ENCODE measurements at places on chromosomes 3 and 15.

GRCh38 chr15:88118035-88118434, 138.5 kb downstream of the NTRK3 start:
- no peak for DNase-seq

GRCh38 chr3:141307351-141308059, 60.8 kb upstream of the ZBTB38 start:
- no peak for DNase-seq

GRCh38 chr3:88369337-88369736, 219.6 kb downstream of the C3orf38 start:
- no peak for DNase-seq

DNA sequence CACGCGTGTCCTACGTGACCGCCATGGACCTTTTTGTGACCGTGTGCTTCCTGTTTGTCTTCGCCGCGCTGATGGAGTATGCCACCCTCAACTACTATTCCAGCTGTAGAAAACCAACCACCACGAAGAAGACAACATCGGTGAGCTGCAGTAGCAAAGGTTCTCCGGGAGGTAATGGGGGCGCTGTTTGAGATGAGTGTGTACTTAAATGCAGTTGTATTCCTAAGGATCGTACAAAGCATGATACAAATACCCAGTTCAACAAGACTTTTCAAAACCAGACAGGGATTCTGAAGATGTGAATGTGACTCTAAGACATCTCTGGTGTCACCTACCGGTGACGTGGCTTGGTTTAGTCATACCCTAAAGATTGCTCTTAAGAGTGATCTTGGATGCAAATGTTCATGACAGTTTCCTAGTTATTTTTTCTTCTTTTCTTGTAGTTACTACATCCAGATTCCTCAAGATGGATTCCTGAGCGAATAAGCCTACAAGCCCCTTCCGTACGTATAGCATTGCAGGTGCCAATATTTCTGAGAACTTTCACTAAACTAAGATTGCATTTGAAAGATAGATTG, 556.6 kb downstream of the GABRG3 start:
- no peak for DNase-seq

DNA sequence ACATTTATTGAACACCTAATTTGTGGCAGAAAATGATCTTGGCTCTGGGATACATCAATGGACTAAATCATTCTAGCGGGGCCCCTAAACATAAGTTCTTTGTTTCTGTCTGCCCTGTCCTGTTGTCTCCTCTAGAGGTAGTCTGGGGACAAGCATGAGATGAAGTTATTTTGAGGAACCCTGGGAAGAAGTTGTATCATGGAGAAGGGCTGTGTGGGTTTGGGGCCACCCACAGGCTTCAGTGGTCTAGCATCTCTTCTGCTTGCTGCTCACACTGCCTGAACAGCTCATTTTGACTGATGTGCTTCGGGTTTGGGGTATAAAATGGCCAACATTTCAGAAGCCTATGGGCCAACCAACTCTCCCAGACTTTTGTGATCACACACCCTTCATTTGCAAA, 50.3 kb upstream of the OSBPL11 start:
- DNase-seq, result no peak

All from activated CD4-positive, alpha-beta T cell treated with anti-CD3 and anti-CD28 coated beads, Interleukin-2, amount 10 ng/mL, durations not matched to agents 7 days and 5 days (primary cell).